Activated CD4-positive, CD25-positive, alpha-beta regulatory T cell treated with anti-CD3 and anti-CD28 coated beads, Interleukin-2, amount 50 U/mL, for 16 hours (primary cell): ENCODE measurements at places on chromosomes 5 and 9.
A peak's percentile ranks its signal among the peaks of the same experiment; 100 is the strongest.

- DNase-seq, result no peak
These were observed 36.3 kb downstream of the ERGIC1 start for GRCh38 chr5:172870291-172870714.

GRCh38 chr9:122057211-122057610, 35.9 kb downstream of the TTLL11 start:
- DNase-seq, result no peak

DNA sequence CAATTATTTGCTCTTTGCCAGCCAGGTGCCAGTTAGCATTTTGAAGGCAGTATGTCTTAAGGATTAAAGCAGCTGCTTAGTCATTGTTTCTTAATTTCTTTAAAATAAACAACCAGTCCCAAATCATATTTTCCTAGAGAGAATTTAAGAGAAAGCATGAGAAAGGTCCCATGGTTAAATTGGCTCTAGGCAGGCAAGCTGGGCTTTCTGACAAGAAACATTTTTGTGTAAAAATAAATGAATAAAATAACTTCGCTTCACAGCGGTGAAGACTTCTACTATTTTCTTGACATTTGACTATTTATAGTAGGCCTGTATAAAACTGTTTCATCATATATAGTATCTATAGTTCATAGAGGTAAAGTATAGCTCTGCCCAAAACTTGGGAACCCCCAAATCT, 617.7 kb upstream of the C9orf72 start:
- DNase-seq, result no peak

GRCh38 chr5:20248118-20248517, 260.1 kb upstream of the CDH18 start:
- no peak for DNase-seq

GRCh38 chr9:110923601-110924000, 114.7 kb downstream of the LPAR1 start:
- no peak for DNase-seq

GRCh38 chr5:2810644-2811043, 59.2 kb upstream of the IRX2 start:
- no peak for DNase-seq

GRCh38 chr5:180521101-180521500, 26.9 kb downstream of the CNOT6 start:
- no peak for DNase-seq

DNA sequence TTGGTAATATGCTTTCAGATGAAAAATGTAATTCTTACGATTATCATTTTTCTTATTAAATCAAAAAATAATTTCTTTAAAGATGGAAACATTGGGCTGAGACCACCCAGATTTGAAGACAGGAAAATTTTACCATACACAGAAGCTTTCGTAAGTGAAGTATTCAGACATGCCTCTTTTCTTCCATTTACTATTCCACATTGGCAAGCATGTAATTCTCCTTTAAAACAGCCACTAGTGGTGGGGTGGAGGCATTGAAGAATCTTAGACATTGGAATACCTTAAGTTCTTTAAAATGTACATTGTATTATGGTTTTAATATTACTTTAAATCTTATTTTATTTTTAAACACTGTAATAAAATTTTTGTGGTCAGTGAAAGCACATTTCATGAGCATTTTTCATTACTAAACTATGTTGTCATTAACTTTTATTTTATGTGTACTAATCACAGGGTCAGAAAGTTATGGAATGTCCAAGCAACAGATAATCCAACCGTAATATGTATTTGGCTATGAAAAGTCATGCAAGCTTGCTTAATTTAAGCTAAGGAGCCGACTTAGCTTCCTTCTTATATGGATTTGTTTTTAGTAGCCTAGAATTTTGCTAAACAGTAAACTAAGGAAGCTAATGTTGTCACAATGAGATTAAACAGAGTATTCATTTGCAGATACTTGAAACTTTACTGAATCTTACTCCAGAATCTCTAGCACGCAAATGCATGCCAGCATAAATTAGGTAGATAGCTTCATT, 97.4 kb upstream of the ALDH1A1 start:
- DNase-seq, result no peak

GRCh38 chr5:112995764-112996618, 19.4 kb downstream of the DCP2 start:
- DNase-seq, result peak; percentile 65

- no peak for DNase-seq
These were observed 31.2 kb upstream of the SLC28A3 start for GRCh38 chr9:84371737-84372136.

- no peak for DNase-seq
These were observed 13.6 kb upstream of the IL3 start for GRCh38 chr5:132046880-132047299.

GRCh38 chr5:160198146-160198545, 31.2 kb upstream of the FABP6 start:
- no peak for DNase-seq

GRCh38 chr5:136212252-136212721, 19.3 kb upstream of the SMIM32 start:
- no peak for DNase-seq

DNA sequence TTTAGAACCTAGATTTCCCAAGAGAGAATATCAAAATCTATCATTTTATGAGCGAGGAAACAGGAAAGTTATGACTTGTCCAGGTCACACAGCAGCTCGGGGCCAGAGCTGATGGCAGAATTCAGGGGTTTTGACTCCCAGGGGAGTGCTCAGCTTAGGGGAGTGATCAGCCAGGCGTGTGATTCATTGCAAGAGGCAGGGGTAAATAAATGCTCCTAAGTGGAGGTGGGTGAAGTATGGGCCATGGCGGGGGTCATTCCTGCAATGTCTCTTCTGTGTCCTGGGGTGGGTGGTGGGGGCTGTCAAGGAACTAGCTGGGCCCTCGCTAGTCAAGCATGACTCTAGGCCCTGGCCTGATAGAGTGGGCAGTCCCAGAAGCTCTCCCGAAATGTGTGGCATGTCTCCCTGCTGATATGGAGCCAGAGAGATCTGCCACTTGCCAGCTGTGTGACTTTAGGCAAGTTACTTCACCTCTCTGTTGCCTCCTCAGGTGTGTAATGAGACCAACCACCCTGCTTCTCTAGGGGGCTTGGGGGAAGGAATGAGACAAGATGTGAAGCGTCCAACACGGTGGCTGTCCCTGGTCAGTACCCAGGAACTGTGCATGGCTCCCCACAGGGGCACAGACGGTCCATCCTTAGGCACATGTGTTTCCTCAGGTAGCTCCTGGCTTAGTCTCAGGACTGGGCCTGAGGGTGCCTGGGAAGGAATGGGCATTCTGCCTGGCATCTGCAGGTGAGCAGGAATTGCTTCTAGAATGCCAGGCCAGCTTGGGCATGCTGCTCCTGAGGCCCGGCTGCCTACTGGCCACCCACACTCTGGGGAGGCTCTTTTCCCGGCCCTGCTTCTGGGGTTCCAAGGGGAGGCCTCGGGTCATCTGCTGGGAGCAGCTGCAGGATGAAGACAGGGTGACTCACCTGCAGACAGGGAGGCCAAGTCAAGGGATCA, 36.5 kb upstream of the SH3PXD2B start:
- DNase-seq, result no peak

DNA sequence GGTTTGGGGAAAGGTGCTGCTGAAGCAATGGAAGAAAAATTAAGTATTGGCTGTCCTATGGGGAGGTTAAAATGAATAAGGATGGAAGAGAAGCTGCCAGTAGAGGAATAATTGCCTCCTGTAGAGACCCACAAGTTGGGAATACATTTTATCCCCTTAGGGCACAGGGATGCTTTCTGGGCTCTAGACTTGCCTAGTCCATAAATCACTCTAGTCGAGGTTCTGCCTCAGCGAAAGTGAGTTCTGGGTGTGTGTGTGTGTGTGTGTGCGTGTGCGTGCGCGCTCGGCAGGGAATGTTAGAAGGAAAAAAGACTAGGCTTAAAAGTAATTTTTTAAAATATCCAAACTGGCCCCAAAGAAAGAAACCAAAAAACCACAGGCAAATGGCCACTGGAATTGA, 291.6 kb downstream of the DOCK8 start:
- no peak for DNase-seq

DNA sequence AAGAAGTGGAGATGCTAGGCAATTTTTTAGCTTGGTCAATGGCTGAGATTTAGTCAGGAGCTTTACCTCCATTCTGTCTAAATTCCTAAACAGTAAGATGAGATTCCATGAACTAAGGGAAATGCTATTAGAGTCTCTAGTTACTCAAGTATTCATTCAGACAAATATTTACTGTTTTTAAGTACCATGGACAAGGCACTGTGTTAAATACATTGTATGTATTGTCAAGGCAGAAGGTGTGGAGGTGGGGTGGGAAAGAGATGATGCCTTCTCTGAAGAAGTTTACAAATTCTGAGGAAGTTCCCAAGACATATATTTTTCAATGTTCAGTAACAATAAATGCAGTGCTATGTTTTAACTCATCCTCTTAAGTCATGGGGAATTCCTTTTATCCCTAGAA, 459.9 kb upstream of the NMUR2 start:
- no peak for DNase-seq

- no peak for DNase-seq
These were observed 64.5 kb downstream of the PRKACG start for GRCh38 chr9:68949271-68950000.

GRCh38 chr9:83060556-83060955, 2.4 kb downstream of the RASEF start:
- no peak for DNase-seq

- DNase-seq, result no peak
These were observed 8.9 kb downstream of the PITX1 start for GRCh38 chr5:135024956-135025729.

DNA sequence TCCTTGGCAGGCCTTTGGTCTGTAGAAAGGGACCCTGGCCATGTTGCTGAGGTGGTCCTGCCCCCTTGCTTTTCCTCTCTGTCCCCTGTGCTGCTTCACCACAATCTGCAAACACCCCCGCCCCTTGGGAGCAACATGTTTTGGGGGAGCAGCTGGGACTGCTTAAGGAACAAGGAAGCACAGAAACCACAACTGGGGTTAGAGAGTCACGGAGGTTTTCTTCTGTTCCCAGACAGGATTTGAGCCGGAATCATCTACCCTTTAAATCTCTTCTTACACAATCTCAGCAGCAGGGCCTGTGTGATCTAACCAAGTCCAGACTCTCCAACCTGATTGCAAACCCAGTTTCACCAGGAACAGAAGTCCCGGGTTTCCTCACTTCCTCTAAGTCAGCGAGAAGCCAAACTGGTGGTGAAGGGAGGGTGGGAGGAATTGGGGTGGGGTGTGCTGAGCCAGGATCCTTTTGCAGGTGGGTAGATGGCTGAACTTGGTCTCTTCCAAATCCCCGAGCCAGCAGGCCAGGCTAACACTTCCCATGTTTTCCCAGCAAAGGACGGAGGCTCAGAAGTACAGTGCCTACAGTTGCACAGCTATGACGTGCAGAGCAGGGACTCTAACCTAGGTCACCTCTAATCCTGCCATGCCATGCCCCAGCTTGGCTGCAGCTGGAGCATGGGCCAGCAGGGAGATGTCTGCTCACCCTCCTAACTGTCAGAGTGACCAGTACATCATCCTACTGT, 25.0 kb downstream of the SH3PXD2B start:
- DNase-seq, result no peak

DNA sequence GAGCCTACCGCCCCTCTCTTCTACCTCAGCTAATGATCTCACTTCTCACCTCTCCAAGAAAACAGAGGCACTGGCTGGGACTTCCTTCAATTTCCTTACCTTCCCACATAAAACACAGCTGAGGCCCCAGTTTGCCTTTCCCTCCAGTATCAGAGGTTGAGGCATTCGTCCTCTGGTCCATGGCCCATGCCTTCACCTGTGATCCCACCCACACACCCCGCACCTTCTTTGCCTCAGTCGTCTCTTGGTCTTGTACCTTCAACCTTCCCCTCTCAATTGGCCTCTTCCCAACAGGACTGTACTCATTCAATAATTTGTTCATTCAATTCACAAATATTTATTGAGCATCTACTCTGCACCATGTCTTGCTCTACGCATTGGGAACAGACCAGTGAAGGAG, 11.0 kb upstream of the NSD1 start:
- DNase-seq, result no peak

DNA sequence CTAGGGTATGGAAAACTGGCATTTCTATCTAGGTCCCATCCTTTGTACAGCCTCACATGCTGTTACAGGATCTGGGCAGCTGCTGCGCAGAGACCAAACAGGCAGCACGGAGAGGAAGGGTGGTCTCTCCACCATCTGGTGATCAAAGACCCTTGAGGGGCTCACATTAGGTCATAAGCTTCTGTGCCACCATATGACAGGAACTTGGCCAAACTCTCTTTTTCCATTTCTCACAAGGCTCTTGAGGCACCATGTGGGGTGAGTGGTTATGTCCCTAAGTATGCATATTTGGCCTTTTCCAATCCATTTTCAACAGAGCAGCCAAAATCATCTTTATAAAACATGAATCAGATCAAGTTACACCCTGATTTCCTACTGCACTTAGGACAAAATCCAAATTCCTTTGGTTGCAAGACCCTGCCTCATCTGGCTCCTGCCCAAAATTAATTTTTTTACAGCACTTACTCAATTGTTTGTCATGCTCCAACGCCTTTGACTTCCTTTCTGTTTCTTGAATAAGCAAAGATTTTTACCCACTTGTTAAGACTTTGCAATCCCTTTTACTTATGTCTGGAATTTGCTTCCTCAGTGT, 730.0 kb downstream of the MAT2B start:
- no peak for DNase-seq

DNA sequence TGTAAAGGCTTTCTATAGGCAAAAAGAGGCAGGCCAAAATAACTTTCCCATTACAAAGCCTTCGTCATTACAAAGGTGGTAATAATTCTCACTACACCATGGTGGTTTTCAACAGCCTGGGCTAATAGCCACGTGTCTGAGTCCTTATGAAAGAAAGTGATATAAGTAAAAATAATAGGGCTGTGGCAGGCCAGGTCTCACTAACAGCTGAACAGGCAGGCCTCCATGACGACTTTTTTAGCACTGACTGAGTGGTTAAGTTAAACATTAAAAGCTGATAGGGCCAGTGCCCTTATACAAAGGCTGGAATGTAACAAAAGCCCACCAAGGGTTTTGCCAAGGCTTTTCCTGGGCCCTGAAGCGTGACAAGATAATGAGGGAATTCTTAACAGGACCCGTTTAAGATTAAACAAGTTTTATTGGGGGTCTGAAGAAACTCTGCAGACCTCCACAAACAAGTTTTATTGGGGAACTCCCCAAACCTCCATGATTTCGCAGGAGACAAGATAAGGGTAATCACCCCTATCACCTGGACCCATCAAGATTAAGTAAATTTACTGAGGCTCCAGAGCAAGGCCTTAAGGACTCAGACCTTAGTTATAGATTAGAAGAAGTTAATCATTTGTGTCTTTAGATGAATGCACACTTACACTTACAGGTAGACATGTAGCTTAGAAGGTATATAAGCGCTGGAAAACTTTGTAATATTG, 412.9 kb downstream of the CHSY3 start:
- DNase-seq, result no peak

- no peak for DNase-seq
These were observed 32.0 kb upstream of the PANK3 start for GRCh38 chr5:168611165-168611564.

- no peak for DNase-seq
These were observed 84.6 kb downstream of the PAPPA start for GRCh38 chr9:116238225-116238624.

DNA sequence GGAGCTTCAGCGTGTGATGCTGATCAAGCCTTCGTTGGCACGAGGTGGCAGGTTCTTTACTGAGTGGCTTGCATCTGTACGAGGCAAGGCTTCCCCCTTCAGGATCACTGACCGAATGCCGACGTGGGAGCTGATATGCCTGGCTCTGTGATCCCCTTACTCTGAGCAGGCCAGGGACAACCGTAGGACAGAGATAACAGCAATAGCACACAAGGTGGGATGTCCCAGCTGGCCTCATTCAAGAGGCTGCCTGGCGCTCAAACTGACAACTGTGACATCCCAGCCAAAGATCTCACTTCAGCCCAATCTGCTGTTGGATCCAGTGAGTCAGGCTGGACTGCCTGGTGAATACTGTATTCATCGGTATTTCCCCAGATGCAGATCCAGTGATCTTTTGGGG, 199.4 kb upstream of the PANK3 start:
- DNase-seq, result no peak
